ENCODE measurements at places on chromosomes 4 and X.

DNA sequence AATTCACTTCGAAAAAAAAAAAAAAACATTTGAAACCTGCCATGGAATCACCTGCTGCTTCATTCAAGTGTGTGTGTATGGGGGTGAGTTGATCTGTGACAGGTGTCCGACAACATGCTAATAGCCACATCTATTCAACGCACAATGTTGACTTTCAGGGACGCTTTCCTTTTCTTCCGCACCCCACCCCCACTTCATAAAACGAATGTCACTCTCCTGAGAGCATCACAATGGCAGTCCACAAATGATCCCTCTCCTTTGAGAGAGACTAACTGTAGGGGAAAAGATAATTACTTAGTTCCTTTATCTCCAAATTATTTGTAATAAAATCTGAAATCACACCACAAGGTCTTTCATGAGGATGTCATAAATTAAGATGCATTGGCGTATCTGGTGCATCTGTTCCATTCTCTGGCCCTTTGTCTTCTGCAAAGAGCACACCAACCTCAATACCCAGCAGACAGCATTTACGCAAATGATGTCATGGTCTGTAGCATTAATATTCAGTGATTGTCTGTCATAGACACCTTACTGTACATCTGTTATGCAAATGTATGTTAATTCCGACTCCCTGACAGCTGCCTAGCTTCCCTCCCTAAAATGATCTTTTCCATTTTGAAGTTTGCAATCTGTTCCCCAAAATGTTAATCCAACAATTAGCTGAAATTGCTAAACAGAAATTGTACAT lies 640.0 kb upstream of the BOD1L1 start:
- no peak for DNase-seq

- DNase-seq: no peak
These were observed 28.1 kb downstream of the ZAR1 start for GRCh38 chr4:48518143-48518542.

DNA sequence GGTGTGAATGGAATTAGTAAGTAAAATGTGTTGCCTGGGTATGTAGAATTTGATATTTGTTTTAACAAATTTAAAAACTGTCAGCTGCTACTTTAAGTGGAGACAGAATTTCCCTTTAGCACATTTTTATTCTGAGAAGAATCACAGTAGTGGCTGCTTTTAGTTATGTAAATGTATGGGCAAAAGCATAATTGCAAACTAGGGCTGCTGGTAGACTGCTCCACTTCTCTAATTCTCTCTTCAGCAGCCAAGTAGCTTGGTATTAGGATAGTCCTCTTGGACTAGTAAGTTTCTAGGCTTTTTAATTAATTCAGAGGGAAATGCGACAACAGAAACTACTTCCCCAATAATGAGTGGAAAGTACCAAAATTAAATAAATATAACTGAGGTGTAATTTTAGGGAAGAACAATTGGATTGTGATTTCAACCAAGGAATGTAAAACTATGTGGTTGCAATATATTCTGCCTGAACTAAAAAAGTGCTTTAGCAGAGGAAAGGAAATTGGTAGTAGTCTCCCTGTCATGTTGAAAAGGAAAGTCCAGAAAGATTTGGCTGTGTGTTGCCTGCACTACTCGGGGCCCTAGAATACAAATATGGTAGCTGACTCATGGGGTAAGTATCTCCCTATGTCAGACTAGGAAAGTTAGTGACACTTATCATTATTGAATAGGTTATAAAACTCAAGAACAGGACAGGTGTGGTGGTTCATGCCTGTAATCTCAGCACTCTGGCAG lies 9.2 kb upstream of the EIF4E start:
- DNase-seq: no peak

DNA sequence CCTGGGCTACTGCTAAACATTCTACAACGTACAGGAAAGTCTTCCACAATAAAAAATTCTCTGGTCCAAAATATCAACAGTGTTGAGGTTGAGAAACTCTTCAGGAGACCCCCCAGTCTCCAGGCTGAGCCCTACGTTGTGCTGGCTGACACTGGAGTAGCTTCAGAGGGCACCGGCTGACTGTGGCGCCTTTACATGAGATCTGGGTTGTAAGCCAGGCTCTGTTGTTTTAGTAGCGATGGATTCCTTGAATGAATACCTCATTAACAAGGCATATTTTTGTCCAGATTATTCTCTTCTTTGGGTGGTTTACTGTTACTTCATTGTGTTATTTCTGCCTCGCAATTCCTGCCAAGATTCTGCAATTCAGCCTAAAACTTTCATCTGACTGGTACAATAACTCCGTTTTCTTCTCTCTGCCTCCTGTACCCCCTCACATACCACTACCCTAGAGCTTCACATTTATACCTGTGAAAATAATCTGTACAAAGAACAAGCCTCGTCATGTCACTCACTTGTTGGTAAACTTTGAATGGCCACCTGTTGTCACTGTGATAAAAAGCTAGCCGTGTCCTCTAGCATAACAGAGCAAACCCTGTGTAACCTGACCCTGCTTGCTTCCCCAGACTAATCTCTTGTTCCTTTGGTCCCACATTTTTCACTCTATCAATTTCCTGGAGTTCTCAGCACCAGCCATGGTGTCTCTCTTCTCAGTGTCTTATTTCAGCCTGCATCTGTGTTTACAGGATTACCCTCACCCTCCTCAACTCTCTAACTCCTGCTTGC lies 1476.1 kb upstream of the TENM3 start:
- DNase-seq: no peak

- no peak for DNase-seq
These were observed 18.8 kb downstream of the PNMA6F start for GRCh38 chrX:153302796-153303195.

- DNase-seq: no peak
These were observed 25.3 kb downstream of the FAM241A start for GRCh38 chr4:112170451-112170993.

GRCh38 chrX:74779175-74779574 lies 146.1 kb downstream of the NEXMIF start:
- no peak for DNase-seq

GRCh38 chr4:14636563-14636962 lies 365.7 kb upstream of the CPEB2 start:
- DNase-seq: no peak

DNA sequence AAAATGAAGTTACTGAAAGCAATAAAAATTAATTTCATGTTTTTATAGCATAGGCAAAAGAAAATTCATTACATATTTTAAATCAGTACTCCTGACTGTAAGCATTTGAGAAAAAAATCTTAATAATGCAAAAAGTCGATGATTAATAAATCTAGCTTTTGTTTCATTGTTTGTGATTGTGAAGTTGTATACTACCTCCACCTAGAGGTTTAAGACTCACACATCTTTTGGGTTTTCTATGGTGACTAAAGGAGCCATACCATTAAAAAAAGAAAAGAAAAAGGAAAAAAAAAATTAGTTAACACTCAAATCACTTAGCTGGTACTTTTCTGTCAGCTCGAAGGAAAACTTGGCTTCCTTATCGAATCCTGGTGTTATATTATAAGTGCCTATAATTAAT lies 2.0 kb downstream of the GABRA2 start:
- no peak for DNase-seq

DNA sequence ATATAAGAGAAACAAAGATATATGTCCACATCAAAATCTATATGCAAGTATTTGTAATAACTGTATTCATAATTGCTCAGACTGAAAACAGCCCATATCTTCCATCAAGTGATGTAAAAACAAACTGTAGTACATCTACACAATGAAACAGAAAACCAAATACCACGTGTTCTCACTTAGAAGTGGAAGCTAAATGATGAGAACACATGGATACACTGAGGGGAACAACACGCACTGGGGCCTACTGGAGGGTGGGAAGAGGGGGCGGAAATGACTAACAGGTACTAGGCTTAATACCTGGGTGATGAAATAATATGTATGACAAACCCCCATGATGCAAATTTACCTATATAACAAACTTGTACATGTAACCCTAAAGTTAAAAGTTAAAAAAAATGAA lies 42.7 kb downstream of the UBA6 start:
- DNase-seq: no peak

DNA sequence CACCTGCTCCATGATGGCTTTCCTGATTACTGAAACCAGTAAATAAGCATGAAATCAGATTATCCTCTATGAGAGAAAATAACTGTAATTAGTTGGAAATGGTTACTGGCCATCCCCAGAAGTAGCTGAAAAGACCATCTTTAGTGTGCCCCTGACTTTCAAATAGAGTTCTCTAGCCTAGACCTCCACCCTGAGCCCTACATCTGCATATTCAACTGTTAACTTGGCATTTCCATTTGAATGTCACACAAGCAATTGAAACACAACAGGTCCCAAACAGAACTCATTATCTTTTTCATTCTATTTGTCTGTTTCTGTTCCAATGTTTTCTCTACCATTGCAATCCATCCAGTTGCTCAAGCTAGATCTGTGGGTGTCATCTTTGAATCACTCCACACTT lies 952.3 kb downstream of the RPA4 start:
- DNase-seq: no peak

DNA sequence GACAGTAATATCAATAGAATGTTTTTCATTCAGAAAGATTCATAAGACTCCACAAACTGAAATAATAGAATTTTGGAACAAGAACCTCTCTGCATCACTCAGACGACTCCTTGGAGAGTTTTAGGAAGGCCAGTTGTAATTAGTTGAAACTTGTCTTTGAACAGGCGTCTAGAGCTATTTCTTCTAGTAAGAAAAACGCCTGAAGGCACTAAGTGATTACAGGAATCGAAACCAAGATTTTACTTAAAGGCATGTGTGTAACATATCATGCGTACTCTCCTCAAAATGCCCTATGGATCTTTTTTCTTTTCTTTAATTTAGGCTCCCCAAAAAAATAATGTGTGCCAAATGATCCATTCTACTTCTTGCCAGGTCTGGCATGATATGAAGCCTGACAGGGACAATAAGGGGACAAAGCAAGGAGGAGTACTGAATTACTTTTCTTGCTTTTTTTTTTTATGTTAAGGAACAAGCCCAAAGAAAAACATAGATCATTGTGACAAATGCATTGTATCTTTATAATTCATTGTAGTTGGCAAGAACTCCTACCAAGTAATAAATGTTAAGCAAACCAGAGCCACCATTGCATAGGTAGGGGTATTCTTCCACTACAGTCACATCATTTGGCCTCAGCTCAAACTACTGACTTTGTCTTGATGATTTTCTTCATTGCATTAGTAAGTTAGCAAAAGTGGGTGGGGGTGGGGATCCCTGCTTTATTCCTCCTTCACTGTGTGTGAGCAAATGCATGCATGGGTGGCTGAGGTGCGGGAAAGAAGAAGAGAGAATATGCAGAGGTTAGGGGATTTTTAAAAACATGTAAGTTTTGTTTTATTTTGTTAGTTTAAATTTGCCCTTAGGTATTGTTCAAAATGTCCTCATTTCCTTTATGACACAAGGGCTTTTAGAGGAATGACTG lies 79.9 kb upstream of the ATOH1 start:
- DNase-seq: no peak

DNA sequence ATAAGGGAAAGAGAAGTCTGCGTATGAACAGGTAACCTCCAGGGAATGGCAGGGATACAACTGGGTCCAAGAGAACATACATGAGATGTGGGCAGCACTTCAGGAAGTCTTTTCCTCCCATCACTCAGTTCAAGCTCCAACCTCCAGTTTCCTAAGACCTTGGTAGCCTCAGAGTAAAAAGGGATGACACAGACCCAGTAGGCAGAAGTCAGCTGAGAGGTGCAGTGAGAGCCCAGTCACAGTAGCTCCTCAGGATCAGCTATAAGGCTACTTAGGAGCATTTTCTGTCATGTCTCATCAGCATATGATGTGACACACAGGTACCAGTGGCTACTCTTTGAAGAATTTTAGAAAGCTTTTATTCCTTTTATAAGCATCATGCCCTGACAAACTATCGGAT lies 12.5 kb upstream of the STS start:
- DNase-seq: no peak

GRCh38 chr4:125359363-125359762 lies 44.6 kb downstream of the FAT4 start:
- DNase-seq: no peak

GRCh38 chr4:43047058-43047457 lies 154.5 kb downstream of the GRXCR1 start:
- no peak for DNase-seq

DNA sequence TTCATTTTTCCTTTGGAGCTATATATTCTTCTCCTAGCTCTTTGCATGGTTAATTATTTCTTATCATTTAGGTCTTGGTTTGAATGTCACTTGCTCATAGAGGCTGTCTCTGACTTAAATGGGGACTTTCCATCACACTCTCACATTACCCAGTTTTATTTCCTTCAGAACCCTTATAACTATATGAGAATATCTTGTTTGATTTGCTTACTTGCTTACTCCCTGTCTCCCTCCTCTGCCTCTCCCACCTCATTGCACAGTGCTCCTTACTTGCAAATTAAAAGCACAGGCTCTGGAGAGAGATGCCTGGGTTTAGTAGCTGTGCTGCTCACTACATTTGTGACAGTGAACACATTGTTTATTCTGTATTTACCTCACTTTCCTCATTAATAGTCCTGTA lies 174.6 kb downstream of the SOWAHB start:
- no peak for DNase-seq

DNA sequence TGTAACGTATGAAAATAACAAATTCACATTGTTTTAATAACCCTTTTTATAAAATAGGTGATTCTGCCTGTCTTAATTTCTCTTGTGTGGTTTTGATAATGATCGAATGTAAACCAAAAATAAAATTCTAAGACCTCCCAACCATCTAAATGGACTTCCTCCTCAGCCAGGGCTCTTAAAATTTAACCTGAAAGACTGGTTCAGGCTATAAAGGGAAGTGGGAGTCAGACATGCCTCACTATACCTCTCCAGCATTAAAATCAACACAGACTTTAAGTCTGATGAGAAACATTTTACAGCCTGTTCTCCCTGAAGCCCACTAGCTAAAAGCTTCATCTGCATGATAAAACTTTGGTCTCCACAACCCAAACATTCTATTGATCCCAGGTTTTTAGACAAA lies 97.6 kb upstream of the STIM2 start:
- DNase-seq: no peak

DNA sequence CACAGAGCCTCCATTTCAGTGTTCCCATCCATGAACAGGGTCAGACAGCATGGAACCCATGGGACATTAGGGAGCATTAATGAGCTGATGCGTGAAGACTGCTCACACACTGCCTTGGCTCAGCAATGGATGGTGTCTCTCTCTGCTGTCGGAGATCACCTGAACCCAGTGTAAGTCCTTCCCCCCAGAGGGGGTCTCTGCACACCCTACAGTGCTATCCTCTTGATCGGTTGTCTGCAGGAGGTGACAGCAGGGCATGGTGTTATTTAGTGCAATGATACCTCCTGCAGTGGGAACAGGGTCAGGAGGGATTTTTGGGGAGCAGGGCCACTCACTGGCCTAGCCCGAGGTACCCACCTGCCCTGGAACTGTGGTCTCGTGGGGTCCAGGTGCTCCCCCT lies 25.6 kb downstream of the APELA start:
- DNase-seq: no peak

GRCh38 chr4:141858437-141858836 lies 222.1 kb downstream of the IL15 start:
- no peak for DNase-seq

DNA sequence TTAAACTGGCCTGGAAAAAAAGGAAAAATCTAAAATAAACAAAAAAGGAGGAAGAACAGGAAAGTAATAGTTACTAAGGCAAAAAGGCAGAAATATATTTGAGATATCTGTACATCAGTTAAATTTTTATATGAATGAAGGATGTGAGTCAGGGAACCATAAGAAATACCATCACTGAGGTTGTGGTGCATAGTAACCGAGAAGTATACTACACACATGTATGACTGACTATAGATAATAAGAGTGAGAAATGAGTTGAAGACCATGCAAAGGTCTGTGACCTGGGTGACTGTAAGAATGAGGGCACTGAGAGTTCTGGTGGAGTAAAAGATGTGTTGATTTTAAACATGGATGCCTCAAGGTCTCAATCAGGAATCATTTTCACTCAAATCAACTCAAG lies 220.6 kb upstream of the FAM241A start:
- no peak for DNase-seq

Data from activated effector memory CD4-positive, alpha-beta T cell treated with anti-CD3 and anti-CD28 coated beads, Interleukin-2, amount 50 U/mL, for 16 hours (primary cell).